Femur (tissue), 1 donor: ENCODE measurements at places on chromosomes 1 and 21.

- DNase-seq: no peak
Measured at GRCh38 chr1:7458946-7459345, 312.1 kb upstream of the VAMP3 start.

GRCh38 chr1:22143065-22144033 lies at the start of gene WNT4:
WNT4 (minus strand) TSS chr1:22143097; CDS start chr1:22142922, 175 bp downstream.
- DNase-seq: no peak

DNA sequence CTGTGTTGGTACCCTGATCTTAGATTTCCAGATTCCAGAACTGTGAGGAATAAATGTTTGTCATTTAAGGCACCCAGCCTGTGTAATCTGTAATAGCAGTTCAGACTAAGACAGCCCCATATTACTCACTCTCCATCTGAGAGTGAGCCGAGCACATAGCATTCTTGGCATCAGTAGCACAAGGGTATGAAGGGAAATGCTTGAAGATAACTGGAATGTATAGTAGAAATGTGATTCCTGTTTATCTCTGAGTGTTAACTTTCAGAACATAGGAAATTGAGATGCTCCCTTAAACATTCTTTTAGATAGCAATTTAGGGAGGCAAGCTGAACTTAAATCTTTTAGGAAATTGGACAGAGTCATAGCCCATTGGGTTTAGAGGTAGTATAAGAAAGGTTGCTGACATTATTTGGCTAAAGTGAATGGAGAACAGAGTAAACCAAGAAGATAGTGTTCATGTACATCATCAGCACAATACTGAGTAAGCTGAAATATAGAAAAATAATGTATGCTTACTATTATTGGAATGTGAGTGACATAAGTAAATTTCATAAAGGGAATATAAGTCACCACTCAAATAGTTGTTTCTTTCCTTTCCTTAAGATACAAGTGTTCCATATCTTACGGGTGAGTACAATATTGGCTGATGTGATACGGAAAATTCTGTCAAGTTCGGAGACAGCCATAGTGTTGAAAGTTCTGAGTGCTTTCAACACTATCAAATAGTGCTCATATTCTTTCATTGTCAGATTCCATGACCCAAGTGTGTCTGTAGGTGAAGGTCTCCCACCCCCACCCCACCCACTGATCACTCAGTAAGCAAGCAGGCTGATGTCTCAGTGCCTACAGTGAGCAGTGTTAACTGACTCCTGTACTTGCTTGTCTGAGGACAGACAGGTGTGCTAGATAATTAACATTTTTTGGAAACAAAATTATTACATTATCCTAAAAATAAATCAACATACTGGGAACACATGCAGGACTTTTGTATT lies 73.7 kb downstream of the LRRC8D start:
- no peak for DNase-seq

- no peak for DNase-seq
Measured at GRCh38 chr1:208178091-208178529, 66.1 kb downstream of the PLXNA2 start.

DNA sequence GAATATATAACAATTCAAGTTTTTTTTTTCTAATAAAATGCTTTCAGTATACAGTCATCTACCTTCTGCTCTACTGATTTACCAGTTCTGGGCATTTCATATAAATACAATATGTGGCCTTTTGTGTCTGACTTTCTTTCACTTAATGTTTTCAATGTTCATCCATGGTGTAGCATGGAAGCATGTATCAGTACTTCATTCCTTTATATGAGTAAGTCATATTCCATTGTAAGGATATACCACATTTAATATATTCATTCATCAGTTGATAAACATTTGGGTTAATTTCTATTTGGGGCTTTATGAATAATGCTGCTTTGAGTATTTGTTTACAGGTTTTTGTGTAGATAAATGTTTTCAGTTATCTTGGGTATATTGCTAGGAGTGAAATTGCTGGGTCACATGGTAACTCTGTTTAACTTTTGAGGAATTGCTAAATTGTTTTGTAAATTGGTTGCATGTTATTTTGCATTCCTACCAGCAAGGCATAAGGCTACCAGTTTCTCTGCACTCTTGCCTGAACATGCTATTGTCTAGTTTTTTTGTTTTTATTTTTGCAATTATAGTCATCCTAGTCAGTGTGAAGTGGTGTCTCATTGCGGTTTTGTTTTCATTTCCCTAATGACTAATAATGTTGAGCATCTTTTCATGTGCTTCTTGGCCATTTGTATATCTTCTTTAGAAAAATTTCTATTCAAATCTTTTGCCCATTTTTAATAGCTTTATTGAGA lies 206.1 kb downstream of the TM2D1 start:
- no peak for DNase-seq

DNA sequence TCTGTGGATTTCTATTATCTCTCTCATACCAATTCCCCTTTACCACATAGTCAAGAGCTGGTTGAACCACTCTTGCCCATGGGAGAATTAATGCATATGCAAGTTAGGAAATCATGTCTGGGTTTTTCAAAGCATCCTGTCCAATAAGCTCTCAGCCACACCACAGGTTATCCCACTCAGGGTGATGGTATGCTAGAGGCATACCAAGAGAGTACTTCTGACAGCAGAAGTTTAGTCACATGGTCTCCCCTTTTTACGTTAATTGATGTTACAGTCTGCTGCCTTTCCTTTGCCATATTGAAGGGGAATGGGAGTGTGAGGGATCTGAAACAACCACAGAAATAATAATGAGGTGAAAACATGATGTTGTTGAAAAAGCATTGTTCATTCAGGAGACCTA lies 135.8 kb upstream of the PBX1 start:
- DNase-seq: no peak

- DNase-seq: no peak
Measured at GRCh38 chr1:29379443-29380073, 143.2 kb downstream of the PTPRU start.

- no peak for DNase-seq
Measured at GRCh38 chr1:199808110-199808870, 219.2 kb upstream of the NR5A2 start.

DNA sequence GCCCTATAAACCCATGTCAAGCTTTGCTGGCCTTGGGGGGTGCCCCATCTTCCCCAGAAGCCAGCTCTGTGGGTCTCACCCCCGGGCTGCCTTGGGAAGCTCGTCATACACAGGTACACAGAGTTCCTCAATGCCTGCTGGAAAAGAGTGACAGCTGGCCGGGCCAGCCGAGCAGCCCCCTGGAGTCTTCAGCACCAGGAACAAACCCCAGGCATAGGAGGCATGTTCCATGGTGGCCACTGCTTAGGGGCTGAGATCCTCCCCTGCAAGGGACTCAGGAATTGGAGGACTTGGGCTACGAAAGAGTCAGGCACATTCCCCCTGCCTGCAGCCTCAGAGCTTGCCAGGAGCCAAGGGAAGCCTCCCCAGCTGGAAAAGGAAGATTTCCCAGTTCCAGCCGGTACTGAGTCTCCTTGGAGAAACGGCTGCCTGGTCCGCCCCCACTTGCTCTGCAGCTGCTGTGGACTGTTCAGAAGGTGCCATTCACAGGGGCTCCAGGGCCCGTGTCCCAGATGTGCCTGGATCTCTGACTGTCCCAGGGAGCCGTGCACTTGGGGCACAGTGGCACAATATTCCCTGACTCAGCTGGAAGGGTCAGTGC lies 89.5 kb downstream of the STUM start:
- peak; percentile 52 for DNase-seq

- no peak for DNase-seq
Measured at GRCh38 chr1:164443836-164444235, 115.1 kb upstream of the PBX1 start.

GRCh38 chr1:19250629-19251304 lies 557 bp downstream of the EMC1 start:
- no peak for DNase-seq

- no peak for DNase-seq
Measured at GRCh38 chr21:16842696-16843035, 670.2 kb upstream of the CXADR start.

DNA sequence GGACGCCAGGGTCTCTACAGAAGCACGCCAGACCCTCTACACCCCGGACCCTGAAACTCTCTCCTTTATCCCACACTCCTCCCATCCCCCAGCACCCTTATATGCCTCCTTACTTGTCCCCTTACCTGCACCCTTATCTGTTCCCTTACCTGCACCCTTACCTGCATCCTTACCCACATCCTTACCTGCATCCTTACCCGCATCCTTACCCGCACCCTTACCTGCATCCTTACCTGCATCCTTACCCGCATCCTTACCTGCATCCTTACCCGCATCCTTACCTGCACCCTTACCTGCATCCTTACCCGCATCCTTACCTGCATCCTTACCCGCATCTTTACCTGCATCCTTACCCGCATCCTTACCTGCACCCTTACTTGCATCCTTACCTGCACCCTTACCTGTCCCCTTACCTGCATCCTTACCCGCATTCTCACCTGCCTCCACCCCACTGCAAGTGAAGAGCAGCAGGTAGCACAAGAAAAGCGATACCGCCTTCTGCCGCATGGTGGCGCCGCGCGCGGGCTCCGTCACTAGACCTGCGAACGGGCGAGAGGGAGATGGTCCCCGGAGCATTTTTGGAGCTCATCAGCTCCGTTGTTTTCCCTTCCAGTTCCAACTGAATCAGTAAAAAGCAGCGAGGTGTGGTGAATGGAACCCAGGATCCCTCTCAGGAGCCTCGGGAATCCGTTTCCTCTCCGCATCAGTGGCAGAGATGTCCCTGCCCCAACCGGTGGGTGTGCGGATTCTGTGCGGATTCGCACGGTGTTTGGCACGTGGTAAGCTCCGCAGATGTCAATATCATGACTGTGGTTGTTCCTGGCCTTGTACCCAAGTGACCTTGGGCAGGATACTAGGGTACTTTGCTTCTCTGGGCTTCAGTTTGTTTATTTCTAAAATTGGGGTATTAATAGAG lies 2.9 kb downstream of the IFI6 start:
- DNase-seq: peak; percentile 85
